AG08395 (cell line): ENCODE measurements at places on chromosomes 1 and 21.

GRCh38 chr1:182317611-182318161, 73.9 kb downstream of the GLUL start:
- no peak for DNase-seq

DNA sequence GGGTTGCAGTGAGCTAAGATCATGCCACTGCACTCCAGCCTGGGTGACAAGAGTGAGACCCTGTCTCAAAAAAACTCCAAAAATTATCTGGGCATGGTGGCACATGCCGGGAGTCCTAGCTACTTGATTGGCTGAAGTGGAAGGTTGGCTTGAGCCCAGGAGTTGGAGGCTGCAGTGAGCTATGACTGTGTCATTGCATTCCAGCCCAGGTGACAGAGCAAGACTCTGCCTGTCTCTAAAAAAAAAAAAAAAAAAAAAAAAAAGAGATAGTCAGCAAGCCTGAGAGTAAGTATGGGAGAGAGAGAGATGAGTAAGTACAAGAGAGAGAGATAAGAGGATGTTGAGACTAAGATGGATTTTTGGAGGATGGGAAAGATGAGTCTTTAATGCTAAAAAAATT, 180.8 kb upstream of the CACYBP start:
- DNase-seq: no peak

- no peak for DNase-seq
Observed at GRCh38 chr1:26218906-26219494, 15.0 kb upstream of the CEP85 start.

- DNase-seq: peak; percentile 62
Observed at GRCh38 chr1:197838836-197839235, 63.6 kb upstream of the DENND1B start.

DNA sequence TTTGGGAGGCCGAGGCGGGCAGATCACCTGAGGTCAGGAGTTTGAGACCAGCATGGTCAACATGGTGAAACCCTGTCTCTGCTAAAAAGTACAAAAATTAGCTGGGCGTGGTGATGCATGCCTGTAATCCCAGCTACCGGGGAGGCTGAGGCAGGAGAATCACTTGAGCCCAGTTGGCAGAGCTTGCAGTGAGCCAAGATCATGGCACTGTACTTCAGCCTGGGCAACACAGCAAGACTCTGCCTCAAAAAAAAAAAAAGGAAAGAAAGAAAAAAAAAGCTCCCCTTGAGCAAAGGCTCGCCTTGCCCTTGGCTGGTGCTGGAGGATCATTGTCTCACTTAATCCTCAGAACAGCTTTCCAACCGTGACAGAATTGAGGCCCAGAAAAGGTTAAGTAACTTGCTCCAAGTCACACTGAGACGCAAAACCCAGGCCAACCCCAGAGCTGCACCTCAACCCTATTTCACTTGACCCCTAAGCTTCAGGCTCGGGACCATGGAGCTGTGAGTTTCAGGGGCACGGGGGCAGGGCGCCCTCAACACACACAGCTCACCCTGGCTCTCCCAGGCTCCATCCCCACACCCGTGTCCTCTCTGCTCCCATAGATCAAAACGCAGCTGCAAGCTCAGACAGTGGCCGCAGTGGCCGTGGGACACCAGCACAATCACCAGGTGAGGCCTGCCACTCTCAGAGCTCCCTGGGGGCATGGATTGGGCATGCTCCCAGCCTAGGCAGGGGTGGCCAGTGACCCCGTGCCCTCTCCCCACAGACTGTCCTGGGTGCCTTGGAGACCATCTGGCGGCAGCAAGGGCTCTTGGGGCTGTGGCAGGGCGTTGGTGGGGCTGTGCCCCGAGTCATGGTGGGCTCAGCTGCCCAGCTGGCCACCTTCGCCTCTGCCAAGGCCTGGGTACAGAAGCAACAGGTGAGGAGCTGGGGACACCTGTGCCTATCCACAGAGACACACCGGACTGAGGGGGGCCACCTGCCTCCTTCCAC, 1.6 kb downstream of the SLC25A34 start:
- DNase-seq: no peak

- no peak for DNase-seq
Observed at GRCh38 chr1:39167632-39168209, 36.8 kb upstream of the MACF1 start.

GRCh38 chr1:151715726-151716404, 738 bp downstream of the CELF3 start:
- DNase-seq: no peak

DNA sequence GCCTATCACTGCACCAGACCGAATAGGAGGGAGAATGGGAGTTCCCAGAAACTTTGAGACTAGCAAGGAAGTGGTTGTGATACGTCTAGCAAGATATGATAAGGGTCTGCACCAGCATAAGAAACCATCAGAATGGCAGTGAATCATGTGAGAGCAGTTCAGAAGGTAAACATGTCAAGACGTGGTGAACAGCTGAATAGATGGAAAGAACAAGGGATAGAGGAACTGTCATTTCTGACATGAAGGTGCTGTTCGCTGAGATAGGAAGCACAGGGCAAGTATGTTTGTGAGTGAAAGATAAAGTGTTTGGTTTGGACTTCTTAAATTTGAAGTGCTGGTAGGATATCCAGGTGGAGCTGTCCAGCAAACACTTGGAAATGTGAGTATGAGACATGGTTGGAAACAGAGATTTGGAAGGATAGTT, 1.1 kb upstream of the AGO1 start:
- DNase-seq: no peak

DNA sequence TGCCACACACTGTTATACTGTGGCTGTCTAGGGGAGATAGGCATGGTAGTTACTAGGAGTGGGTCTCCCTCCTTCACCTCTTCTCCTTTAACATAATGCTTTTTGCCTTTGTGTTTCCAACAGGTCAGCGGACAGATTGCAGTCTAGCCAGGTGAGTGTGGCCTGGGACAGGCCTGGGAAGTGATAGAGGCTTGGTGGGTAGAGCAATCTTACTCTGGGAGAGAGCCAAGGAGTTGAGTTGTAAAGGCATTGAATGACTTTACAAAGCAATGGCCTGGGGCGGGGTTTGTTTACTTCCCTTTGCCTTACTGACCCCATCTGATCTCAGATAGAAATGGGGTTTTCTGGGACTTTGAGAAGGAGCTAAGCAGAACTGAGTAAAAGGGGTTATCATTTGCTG, 51.0 kb upstream of the IKBKE start:
- no peak for DNase-seq

DNA sequence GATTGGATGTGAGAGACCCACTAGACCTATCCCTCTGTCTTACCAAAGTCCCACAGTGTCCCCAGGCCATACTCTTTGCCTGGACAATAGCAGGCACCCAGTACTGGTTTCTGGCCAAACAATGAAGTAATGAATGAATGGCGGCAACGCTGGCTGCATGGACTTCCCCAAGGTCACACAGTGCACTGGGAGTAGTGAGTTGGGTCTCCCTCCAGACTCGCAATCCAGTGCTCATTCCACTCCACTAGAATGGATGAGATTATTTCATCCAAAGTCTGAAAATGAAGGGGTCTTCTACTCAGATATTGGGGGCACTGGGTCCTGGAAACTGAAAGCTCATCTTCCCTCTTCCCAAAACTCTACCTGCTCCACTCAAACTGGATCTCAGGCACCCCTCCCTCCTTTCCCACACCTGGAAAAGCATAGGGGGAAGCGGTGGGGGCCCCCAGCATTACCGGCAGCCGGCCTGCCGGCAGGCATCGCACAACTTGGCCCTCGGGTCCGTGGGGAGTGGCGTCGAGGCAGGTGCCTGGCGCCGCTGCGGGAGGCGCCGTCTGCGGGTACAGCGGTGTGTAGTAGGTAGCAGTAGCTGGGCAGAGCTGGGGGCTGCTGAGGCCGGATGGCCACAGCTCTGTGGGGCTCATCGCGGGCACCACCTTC, 816 bp downstream of the E2F2 start:
- DNase-seq: no peak

GRCh38 chr1:65904681-65905083, 112.0 kb downstream of the PDE4B start:
- DNase-seq: peak; percentile 31

- no peak for DNase-seq
Observed at GRCh38 chr1:19258353-19258752, 6.7 kb downstream of the MRTO4 start.

GRCh38 chr1:170623171-170623570, 40.8 kb upstream of the PRRX1 start:
- peak; percentile 72 for DNase-seq

- peak; percentile 45 for DNase-seq
Observed at GRCh38 chr1:35876988-35877387, 6.0 kb upstream of the AGO1 start.

GRCh38 chr1:168942165-168942564, 164.3 kb upstream of the ATP1B1 start:
- DNase-seq: no peak

DNA sequence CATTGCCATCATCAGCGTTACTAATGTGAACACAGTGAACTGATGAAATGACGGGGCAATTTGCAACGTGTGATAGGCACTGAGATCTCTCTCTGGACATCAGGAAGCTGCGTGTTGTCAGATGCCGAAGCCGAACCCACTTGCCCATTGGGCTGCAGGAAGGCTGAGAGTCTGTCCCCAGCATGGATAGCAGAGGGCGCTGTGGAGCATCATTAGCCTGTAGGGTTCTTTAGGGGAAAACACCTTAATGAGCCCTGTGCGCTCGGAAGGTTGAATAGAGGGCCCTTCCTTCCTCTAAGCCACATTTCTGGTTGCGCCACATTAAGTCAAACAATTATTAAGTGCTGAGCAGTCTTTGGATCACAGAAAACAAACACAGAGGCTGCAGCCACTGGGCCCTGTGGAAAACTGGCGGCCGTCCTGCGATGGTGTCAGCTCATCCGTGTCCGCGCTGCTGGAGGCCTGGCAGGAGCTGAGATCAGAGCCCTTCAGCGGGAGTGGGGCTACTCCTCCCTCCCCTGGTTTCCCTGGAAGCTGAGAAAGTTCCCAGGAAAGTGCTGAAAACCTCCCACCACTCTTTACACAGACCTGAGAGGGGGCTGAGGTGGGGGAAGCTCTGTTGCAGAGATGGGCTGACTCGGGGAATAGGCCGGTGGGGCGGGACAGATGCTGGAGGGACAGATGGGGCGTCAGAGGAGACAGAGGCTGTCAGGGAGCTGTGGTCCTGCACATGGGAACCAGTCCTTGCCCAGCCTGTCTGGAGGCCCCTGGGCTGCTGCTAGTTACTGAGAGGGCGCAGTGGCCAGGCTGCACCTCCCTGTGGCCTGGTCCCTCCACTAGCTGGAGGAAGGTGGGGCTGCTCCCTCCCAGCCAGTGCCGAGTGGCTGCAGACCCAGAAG, 12.7 kb downstream of the TFF2 start:
- peak; percentile 38 for DNase-seq
